ENCODE measurements at places on chromosomes 12 and 14. TPM values are rescaled to one million over a fixed set of nuclear protein-coding genes. Genes with fewer than 3 reads are reported as not detected.

Gene SOAT2
- total RNA-seq = 0.28 TPM

Gene KLHL33
- total RNA-seq = 1.7 TPM

Gene EFS
- 26.5 TPM for total RNA-seq

DNA sequence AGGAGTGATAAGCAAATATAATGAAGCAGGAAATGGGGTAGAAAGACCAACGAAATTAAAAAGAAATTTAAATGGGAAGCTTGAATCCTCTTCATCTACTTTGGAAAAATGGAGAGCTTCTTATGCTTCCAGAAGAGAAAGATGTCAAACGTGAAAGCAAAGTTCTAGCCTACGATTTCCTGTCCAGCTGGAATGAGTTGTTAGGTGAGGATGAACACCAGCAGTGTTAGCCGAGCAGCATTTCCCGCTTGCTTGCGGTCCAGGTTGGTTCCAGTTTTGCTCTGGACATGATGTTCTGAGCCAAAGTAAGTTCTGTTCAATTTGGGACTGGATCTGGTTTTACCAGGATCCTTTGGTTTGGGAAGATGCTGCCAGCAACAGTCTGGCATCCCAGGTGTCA is 78.9 kb downstream of the DACT1 start:
- no peaks in the 10 kb centered on the region for H3K4me1 ChIP-seq
- DNase-seq = no peak
- H3K27me3 ChIP-seq = no peaks in the 10 kb centered on the region
- no peaks in the 10 kb centered on the region for H3K36me3 ChIP-seq

- H3K4me1 ChIP-seq = no peaks in the 10 kb centered on the region
- no peak overlapping the region for H3K27ac ChIP-seq
- no peak overlapping the region for H3K4me3 ChIP-seq
- no peaks in the 10 kb centered on the region for H3K27me3 ChIP-seq
These were observed 199.4 kb downstream of the ANO4 start for GRCh38 chr12:100993916-100994450.

GRCh38 chr12:56299308-56299852 is 750 bp downstream of the CS start:
- H3K36me3 ChIP-seq = no peaks in the 10 kb centered on the region
- H3K27me3 ChIP-seq = no peaks in the 10 kb centered on the region
- peak; percentile 7 for DNase-seq
